ENCODE measurements at places on chromosomes 3 and 15.

DNA sequence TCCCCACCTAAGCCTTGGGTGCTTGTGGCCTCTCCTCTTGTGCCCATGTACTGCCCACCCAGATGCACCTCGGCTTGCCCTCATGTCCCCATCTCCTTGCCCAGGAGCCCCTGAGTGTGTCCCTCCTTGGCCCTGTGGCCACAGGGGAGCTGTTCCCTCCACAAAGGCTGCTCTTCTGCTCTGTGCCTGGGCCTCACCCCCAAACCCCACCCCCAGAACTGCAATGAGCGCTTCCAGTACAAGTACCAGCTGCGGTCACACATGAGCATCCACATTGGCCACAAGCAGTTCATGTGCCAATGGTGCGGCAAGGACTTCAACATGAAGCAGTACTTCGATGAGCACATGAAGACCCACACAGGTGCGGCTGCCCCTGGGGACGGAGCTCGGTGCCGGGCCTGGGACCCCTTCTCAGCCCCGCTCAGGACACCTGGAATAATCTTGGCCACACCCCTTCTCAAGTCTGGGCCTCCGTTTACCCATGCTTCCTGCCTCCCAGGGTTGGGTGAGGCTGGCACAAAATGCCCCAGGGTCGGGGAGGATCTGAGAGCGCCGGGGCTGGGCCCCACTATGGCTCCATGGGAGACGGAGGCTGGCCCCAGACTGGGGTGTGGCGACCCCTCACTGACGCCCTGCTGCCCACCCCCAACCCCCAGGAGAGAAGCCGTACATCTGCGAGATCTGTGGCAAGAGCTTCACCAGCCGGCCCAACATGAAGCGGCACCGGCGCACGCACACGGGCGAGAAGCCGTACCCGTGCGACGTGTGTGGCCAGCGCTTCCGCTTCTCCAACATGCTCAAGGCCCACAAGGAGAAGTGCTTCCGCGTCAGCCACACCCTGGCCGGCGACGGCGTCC, 10.3 kb downstream of the ZBTB47 start:
- DNase-seq, result peak; percentile 42

- no peak for DNase-seq
Observed at GRCh38 chr3:40979962-40980361, 219.3 kb upstream of the CTNNB1 start.

DNA sequence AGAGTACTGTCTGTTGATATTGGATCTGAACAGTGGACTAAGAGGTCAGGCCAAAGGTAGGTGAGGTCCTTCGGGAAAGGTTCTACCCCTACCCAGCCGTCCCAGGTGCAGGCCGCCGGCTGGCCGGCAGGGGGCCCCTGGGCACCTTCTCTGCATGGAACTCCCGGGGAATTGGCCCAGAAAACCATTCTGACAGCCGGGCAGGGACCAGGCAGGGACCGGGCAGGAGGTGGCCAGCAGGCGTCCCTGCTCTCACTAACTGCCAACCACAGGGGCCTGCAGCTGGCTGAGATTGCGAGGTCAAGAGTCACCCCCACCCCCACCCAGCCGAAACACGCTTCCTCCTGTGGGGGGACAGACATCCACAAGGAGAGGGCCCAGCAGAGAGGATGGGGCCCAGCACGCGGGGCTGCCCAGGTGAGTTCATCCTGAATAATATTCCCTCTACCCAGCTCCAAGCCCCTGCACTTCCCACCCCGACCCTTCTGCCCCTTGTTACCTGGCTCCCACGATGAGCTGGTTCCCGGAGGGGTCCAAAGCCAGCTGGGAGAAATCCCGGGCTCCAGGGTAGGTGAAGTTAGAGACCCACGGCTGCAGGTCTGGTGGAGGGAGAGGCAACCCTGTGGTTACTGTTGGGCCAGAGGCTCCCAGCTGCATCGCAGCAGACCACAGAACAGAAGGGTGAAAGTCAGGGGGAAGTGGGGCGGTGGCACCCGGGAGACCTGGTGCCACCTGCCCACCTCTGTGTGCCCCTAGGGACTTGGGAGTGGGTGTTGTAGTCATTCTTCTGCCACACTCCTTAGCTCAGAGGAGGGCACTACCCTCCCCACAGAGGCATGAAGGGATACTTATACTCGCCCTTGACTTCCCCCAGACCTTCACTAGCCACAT, 84.4 kb downstream of the SEMA5B start:
- peak; percentile 46 for DNase-seq

GRCh38 chr3:176174060-176174459, 1023.2 kb downstream of the TBL1XR1 start:
- no peak for DNase-seq

GRCh38 chr15:81054236-81054635, 53.5 kb downstream of the TLNRD1 start:
- no peak for DNase-seq

- DNase-seq, result no peak
Observed at GRCh38 chr3:156522673-156523072, 32.2 kb downstream of the SSR3 start.

DNA sequence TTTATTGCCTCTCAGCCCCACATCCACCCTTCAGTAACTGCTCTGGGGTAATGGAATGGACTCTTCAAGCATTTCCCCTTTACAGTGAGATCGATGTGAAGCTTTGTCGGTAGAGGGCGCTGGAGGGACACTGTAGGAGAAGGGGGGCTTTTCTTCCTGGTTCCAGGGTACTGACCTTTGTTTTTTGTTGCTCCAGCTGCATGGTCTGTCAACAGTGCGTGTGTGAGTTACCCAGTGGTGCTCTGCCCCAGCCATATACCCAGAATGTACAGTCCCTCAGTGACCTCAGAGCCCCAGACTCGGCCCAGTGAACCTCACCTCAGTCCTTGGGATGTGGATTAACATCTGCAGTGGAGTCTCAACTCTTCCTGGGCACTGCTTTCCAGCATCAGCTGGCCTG, 180.3 kb upstream of the TSC22D2 start:
- DNase-seq, result peak; percentile 9

DNA sequence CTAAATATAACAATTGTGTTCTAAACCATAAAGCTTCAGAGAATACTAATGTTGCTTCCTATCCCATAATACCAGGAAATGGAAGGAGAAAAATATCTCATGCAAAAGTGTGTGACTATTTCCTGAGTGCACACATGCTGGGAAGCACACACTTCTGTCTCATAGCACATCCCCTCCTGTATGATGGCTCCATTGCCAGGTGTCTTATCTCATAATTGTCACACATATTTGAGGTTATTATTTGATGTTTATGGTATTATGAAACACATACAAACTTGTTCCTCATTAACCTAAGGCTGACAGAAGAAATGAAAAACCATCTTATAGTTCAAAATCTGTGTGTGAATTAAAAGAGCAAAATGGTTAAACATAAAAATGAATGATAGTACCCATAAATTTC, 65.4 kb downstream of the SERP1 start:
- DNase-seq, result no peak

- DNase-seq, result no peak
Observed at GRCh38 chr15:25677719-25678499, 185.2 kb downstream of the ATP10A start.

- DNase-seq, result no peak
Observed at GRCh38 chr15:85874236-85874635, 79.5 kb upstream of the KLHL25 start.

- DNase-seq, result no peak
Observed at GRCh38 chr3:61155701-61156292, 95.5 kb downstream of the FHIT start.

DNA sequence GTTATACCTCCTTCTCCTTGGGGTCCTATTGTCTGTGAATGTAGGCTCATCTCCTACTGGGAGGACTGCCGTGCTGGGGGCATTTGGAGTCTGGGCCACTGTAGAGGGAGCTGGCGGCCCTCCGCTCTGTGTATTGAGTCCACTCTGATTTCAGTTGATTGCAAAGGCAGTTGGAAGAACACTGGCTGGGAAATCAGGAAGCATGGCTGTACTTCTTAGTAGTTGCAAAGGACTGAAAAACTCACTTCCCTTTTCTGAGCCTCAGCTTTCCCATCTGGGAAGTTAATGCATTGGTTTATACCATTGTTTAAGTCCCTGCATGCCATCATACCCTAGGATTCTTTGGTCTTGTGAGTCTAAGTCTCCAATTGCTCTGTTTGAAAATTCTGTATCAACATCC, 46.7 kb downstream of the TMED3 start:
- no peak for DNase-seq

GRCh38 chr3:4149296-4149695, 153.9 kb upstream of the SETMAR start:
- DNase-seq, result no peak

DNA sequence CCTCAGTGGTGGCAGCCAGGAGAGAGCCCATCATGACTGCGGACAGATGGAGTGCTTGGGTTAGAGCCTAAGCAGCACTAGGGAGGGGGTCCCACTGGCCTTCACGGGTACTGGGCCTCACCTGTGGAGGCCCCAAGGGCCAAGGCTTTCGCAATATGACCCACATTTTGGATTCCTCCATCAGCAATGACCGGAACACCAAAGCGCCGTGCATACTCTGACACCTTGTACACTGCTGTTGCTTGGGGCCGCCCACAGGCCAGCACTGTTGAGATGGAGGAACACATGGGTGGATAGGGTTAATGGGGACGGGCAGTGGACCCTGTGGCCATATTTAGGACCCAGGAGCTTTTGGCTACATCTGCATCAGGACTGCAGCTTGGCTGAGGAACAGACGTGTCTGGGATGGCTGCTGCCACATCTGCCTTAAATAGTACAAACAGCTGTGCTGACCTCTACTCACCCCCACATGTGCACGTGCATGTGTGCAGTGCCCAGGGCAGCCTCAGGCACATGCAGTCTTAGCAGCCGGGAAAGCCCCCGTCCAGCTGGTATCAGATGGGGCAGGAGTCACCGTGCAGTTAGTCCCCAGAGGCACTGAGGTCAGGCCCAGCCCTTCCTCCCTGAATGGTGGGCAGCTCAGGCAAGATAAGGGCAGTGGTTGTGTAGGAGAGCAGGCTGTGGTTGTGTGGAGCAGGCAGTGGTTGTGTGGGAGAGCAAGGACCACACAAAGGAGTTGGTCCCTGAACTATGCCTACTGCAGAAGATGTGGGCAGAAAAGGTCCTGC, 3.3 kb downstream of the NDUFAF3 start:
- no peak for DNase-seq

- DNase-seq, result no peak
Observed at GRCh38 chr3:112688819-112689218, 47.9 kb upstream of the CCDC80 start.

DNA sequence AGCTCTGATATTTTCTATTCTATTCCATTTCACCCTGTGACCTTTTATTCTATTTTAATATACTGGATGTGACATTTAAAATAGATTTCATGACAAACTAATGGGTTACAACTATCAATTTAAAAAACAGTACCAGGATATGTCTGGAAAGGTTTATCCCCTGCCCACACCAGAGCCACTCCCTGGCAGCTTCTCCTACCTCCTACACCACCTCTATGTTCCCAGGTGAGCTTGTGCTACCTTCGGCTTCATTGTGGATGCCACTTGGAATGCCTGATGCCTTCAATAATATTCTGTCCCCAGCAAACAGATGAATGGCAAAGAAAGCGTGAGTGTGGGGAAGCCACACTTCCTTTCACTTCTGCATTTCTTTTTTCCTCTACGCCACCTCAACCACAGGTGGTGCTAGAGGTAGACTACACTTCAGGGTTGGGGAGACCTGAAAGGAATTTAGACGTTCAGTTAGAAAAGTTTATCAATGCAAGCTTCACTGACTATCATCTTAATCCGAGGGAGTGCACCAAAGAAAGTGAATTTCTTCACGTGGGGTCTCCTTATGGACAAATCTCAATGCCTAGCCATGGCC, 213.0 kb downstream of the SSR3 start:
- DNase-seq, result peak; percentile 25

GRCh38 chr3:69321301-69322157, 64.4 kb downstream of the FRMD4B start:
- no peak for DNase-seq

GRCh38 chr3:166489826-166490225, 652.6 kb upstream of the BCHE start:
- DNase-seq, result no peak

DNA sequence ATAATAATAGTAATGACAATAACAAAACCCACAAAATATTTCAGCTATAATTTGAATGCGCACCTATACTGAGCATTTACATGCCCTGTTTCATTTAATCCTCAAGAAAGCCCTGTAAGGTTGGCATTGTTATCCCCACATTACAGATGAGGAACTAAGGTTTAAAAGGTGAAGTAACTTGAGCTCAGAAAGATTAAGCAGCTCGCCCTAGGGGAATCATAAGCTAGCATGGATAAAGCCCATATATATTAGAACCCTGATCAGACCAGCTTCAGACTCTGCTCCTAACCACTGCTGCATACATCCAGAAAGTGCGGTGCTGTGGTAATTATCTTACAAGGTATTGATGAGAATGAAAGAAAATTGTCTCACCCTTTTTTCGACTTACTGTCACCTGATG, 141.1 kb upstream of the CGNL1 start:
- no peak for DNase-seq

DNA sequence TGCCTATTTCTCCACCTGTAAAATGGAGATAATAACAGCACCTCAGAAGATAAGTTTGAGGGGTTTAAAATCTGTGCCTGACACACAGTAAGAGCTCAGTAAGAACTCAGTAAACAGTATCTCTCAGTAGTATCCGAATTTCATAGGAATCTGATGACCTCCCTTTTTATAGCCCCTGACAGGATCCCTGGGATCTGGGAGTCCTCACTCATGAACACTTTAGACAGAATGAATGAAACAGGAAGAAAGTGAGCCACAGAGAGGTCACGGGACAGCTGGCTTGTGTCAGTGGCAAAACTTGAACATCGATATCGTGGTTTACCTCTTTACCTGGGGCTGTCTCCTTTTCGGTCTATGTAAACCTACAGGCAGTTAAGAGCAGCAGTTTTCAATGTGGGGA, 51.2 kb downstream of the LRTM1 start:
- no peak for DNase-seq

- no peak for DNase-seq
Observed at GRCh38 chr3:107206945-107207344, 170.3 kb upstream of the CCDC54 start.

- DNase-seq, result no peak
Observed at GRCh38 chr3:143628971-143629370, 219.3 kb downstream of the SLC9A9 start.

DNA sequence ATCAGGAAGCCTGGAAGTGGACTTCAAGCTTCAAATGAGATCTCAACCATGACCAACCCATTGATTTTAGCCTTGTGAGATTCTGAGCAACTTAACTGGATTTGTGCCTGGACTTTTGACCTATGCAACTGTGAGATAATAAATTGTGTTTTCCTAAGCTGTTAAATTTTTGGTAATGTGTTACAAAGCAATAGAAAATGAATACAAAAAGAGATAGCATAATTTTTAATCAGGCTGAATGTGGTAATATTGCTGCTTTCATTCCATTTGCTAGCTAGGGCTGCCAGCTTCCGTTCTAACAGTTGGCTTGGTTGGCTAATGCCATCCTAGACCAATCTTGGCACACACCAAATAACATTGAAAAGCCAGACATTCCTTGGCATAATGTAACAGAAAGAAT, 12.2 kb downstream of the PROS1 start:
- DNase-seq, result no peak

- DNase-seq, result no peak
Observed at GRCh38 chr3:197175503-197175902, 122.9 kb downstream of the DLG1 start.

GRCh38 chr15:51884517-51885236, 55.2 kb downstream of the TMOD3 start:
- DNase-seq, result no peak
